ENCODE measurements at places on chromosomes 6 and 20.

DNA sequence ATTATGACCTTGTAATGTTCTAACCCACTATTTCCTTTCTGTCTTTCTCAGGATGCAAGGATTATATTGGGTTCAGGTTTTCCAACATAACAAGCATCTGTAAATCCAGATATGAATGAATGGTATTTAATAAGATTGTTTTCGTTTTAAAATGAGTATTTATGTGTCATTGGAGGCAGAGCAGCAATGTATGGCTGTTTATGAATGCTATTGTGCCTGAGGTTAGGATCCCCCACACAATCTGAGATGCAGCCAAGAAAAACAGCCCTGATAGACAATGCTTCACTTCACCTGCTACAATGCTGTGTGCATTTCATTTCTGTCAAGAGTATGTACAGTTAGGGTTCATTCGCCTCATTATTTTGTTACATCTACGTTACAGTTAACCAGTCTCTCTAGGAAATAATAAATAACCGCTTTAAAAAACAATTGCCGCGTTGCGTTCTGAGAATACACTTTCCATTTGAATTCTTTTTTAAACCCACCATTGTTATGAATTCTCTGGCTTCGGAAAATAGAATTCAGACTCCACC, 19.6 kb downstream of the TFAP2A start:
- no peak for DNase-seq

- DNase-seq: no peak
These were observed 124.3 kb downstream of the SCML4 start for GRCh38 chr6:107699697-107700325.

DNA sequence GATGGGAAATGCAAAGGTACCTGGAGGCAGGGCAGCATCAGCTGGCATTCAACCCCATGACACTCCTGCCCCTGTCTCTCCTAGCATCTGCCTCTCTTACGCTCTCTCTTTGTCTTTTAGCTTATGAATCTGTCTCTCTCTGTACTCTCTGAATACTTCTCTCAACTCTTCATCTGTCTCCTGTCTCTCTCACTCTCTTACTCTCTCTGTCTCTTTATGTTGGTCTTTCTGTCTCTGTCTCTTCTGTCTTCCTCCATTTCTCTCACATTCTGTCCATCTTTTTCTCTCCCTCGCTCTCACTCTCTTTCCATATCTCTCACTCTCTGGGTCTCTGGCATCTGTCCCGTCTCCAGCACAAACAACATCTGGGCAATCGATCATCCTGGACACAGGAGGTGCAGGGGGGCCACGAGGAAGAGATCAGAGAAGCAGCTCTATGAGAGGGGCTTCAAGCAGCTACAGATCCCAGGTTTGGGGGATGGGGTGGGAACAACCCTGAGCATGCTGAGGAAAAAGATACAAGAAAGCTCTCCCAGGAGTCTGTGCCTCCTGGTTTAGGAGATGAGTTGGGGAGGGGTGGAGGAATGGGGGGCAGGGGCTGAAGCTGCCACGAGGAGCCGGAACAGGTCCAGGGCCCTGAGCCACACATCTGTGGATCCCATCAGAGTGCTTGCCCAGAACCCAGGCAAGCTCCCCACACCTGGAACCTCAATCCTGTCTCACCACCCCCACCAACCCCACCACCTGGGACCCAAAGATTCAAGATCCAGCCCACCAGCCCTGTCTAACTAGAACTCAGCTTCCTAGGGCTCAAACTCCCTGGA, 2.4 kb downstream of the COL11A2 start:
- DNase-seq: no peak

GRCh38 chr6:122079916-122080315, 319.5 kb upstream of the HSF2 start:
- DNase-seq: no peak

- DNase-seq: no peak
These were observed 62.0 kb downstream of the SULF2 start for GRCh38 chr20:47723322-47723721.

- DNase-seq: no peak
These were observed 219.8 kb downstream of the LAMA2 start for GRCh38 chr6:129102741-129103140.

DNA sequence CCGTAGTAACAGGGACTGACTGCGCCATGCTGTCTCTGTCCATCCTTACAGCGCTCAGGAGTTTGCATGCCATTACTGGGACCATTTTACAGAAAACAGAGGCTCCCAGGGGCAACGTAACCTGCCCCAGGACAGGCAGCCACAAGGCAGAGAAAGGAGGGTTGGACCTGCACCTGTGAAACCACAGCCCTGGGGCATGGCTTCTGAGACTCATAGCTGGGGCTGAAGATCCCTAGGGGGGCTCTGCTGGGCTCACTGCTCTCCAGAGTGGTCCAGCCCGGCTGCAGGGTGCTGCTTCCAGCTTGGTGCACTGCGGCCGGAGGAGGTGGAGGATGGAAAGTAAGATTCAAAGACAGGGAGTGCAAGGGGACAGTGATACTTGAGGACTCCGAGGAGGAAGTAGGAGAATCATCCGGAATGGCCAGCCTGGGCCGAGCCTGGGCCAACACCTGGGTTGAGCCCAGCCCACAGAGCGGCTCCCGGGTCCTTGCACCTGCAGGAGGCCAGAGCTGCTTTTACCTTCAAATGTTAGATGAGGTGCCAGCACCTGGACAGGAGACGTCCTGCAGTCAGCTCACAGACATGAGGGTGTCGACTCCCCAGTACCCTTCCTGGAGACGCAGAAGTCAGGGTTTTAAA, 183.2 kb downstream of the CDH4 start:
- no peak for DNase-seq

DNA sequence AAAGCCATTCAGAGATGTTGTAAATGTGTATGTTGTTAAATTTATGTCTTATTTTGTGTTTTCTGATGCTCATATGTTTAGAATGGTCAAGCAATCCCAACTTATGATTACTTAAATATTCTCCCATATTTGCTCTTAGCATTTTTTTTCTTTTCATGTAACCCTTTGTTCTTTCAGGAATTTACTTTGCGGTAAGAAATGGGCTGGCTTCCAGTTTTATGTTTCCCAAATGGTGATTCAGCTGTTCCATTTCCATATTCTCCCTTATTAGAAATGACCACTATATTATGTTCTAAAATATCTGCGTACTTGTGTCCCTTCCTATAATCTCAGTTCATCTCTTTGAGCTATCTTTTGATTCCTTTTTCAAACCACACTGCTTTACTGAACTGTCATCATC, 113.7 kb downstream of the CDH26 start:
- DNase-seq: no peak

DNA sequence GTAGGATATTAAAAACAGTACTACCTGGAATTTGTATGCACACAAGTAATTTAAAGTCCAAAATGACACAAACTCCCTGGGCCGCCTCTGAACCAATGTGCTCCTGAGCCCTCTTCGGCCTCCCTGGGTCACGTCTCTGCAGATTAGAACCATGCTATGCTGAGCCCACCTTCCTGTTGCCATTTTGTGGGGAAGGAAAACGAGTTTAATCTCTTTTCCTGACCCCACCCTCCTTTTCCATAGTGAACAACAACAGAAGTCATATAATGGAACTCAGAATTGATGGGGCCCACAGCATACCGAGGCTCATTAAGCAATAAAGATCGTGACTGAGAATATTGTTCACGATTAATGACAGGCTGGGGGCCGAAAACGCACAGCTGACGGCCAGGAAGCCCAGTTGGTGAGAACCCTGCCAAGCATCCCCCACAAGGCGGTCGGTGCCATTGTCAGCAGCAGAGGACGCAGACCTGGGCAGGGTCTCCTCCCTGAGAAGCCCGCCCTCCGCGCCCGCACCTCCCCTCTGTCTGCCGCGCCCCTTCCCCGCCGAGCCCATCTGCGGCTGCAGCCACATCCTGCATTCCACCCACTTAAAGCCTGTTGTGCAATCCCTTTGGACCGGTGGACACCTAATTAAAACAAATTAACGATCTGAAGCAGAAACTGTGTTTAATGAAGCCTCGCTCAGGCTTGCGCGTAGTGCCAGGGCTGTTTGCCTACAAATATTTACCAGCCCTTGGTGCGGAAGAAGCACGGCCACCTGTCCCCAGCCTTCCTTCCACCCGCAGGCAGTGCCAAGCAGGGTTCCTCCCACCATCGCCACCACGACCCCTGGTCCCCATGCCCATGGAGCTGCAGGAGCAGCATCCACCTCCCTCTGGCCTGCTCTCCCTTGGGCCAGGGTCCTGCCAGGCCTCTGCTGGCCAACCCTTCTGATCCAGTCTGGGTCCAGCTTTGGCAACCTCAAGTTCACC, 68.1 kb downstream of the DLL1 start:
- no peak for DNase-seq

DNA sequence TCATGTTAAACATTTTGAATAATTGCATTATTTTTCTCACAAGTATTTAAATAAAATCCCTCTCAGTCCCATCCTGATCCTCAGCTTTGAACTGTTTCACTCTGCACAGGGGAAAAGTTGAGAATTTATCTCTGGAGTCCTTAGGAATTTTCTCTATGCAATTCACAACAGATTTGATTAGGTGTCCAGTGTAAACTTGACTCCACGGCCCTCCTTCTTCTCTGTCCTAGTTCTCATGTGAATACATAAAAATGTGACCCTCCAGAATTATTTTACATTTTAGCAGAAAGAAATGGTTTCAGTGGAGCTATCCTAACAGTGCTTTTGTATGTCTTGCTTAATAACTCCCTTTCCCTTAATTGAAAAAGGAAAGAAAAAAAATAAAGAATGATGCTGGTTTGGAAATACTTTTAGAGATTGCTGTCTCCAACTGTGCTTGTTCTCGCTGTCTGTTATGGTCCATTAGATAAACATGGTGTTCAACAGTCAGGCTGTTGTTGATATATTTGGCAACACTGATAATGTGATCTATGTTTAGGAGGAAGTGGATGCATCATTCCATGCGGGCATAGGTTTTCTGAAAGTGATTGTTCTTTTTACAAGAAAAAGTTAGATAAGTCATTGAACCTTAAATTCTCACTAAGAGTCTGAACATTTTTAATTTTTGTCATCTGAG, 599.4 kb upstream of the CITED2 start:
- no peak for DNase-seq

GRCh38 chr6:116827561-116828240, 1.2 kb downstream of the GPRC6A start:
- no peak for DNase-seq

GRCh38 chr6:7939864-7940228, 29.3 kb upstream of the TXNDC5 start:
- DNase-seq: no peak

- no peak for DNase-seq
These were observed 17.6 kb downstream of the NANP start for GRCh38 chr20:25606094-25606695.

DNA sequence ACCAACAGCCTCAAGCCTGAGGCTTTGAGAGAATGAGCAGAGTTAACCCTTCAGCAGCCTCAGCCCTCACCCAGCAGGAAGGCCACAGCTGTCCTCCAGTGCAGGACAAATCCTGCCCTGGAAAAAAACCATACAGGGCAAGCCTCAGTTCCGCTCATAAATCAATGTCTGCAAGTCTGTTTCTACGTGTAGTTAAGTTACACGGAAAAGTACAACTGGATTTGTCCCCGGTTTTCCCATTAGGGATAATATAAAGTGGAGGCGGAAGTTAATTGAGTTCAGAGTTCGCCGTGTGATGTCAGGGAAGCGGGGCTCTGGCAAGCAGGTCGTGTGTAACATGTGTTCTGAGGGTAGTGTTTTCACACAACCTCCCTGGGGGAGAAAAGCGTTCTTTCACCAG, 44.2 kb upstream of the EYA2 start:
- no peak for DNase-seq

- DNase-seq: no peak
These were observed 60.3 kb downstream of the WDR27 start for GRCh38 chr6:169641461-169642085.

- DNase-seq: no peak
These were observed 30.1 kb upstream of the NTSR1 start for GRCh38 chr20:62678553-62678952.

GRCh38 chr6:141290941-141291721, 841.6 kb upstream of the GJE1 start:
- DNase-seq: no peak

GRCh38 chr20:32358632-32358882, 426 bp downstream of the ASXL1 start:
- DNase-seq: no peak

GRCh38 chr6:140960566-140960965, 1172.2 kb upstream of the GJE1 start:
- no peak for DNase-seq

- DNase-seq: no peak
These were observed 20.3 kb downstream of the CST7 start for GRCh38 chr20:24969186-24970029.

- DNase-seq: peak; percentile 72
These were observed 107.4 kb downstream of the SULF2 start for GRCh38 chr20:47677635-47678453.

- DNase-seq: no peak
These were observed 4.4 kb upstream of the LAMA4 start for GRCh38 chr6:112258642-112259336.

DNA sequence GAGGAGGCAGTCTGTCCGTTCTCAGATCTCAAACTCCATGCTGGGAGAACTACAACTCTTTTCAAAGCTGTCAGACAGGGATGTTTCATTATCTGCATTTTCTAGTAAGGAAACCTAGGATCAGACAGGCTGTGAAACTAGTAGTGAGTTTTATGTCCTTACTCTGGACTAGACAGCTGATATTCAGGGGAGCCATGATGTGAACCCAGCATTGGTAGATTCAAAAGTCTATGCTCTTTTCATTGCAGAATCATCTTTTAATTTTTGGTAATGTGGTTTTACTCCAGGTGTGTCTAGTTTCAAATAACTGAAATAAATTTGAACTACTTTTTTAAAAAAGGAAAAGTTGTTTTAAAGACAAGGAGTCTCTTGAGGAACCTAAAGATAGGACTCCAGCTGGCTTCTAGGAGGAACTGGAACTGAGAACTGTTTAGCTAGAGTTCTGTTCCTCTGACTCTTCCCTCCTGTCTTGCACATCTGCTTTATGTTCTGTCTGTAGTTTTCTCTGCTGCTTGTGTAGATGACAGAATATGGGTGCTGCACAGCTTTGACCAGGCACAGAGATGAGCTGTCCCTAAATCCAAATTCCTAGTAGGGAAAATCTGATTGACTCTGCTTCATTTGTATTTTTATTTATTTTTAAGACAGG, 27.8 kb upstream of the RNF144B start:
- no peak for DNase-seq

DNA sequence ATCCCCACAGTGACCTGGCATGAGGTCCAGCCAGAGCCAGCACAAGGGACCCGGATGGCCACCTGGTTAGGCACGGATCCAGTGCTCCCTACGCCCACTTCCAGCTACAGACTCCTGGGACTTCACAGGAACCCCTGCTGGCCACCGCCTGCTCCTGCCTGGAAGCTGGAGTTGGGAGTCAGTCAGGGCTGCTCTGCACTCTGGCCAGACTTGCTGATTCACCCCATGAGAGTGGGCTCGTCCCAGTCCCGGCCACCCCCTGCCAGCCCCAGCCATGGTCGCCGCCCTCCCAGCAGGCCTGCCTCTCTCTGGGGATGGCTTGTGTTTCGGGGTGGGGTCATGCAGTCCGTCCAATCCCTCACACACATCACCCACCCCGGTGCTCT, 125.8 kb downstream of the DLL1 start:
- no peak for DNase-seq

All from GM19239 (cell line).